Stimulated activated CD8-positive, alpha-beta memory T cell treated with anti-CD3 and anti-CD28 coated beads, Interleukin-2, amount 100 ng/mL, for 1 hour (primary cell): ENCODE measurements at places on chromosomes 6 and 20.

DNA sequence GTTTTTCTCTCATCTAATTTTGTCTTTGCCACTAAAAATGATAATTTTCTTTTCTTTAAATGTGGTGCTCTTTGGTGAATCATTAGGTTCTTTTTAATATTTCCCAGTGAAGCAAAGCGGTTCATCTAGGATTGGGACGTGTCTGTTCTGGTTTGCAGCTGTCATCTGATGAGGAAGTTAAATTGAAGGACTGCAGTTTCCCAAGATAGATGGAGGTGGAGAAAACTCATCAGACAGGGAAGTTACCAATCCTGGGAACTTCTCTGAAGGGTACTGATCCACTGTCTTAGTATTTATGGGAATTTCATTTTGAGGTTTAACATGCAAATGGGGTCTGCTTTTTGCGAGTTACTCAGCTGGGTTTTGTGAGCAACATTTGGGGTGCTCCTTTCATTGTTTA is 2.4 kb upstream of the AARS2 start:
- DNase-seq: no peak

DNA sequence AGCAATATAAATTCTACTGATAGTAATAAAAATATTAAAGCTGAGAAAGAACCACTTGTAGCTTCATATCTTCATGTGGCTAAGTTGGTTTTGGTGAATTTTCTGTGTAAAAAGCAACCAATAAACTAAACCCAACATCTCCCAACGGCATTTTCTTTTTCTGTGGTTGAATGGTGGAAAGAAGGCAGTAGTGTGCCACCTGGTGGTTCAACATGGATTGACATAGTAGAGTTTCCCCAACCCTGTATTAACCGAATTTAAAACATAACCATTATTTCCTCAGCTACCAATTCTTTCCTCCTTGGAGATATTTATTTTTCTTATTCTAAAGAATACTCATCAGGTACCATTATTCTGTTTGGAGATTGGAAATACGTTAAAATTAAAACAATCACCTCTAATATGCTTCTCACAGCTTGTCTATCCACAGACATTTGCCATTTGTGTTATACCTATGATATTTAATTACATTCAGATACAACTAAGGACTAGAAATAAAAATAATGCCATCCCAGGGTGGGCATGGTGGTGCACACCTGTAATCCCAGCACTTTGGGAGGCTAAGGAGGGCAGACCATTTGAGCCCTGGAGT is 117.1 kb upstream of the EEF1E1 start:
- DNase-seq: no peak

- DNase-seq: no peak
Measured at GRCh38 chr6:3455147-3455568, 1.7 kb downstream of the SLC22A23 start.

- no peak for DNase-seq
Measured at GRCh38 chr6:84460491-84460890, 233.0 kb upstream of the CEP162 start.

GRCh38 chr6:70673601-70674000 is 5.9 kb downstream of the SMAP1 start:
- no peak for DNase-seq

GRCh38 chr20:62159839-62160238 is 16.3 kb downstream of the SS18L1 start:
- DNase-seq: no peak

DNA sequence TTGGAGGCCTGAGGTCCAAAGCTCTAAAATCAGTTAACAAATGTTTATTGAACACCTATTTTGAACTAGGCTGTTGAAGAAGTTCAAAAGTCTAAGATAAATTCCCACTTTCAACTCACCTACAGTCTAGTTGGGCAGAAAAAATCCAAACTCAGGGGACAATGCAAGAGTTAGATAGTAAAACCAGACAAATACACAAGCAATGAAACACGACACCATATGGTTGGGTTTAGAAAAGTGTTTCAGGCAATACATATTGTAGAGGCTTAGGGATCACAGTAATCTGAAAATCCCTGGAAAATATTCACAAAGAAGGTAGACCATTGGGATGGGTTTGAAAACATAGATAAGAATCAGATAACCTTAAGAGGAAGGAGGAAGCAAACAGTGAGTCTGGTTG is 1.3 kb upstream of the CARMIL1 start:
- no peak for DNase-seq

- DNase-seq: no peak
Measured at GRCh38 chr20:48448666-48449600, 378.9 kb downstream of the PREX1 start.

- DNase-seq: no peak
Measured at GRCh38 chr6:9535106-9535505, 879.8 kb downstream of the TFAP2A start.

DNA sequence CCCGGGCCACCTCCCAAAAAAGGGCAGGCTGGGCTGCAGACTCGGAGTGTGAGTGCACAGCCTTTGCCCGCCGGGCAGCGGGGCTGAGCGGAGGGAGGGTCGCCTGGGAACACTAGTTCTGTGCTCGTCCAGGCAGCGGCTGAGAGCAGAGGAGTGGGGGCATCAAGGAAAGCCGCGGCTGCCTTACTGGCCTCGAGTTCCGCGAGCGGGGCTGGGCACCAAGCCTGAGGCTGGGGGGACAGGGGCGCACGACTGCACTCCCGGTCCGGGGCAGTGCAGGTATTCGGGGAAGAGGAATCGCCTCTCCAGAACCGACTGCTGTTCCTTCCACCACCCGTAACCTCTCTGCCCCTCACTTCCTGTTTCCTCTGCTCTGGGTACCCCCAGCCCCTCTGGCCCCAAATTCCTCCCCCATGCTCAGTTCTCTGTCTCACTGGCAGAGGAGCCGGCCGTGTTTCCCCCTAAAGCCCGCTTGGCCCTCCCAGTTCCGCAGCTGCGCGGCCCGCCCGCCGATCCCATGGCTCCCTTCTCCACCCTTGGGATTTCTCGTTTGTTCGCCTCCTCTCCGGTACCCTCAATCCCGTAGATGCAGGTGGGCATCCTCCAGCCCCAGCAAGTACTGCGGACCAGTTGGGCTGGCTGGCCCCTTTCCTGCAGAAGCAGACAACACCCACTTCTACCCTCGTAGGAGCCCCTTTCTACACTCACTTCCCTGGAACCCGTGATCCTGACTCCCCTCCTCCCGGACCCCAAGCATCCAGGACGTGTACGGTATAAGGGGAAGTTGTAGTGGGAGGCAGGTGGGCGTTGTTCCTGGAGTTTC is 5.1 kb downstream of the RING1 start:
- DNase-seq: no peak

- DNase-seq: no peak
Measured at GRCh38 chr20:24328901-24329300, 140.5 kb upstream of the SYNDIG1 start.

GRCh38 chr20:36773107-36773596 is 411 bp downstream of the DSN1 start:
- DNase-seq: no peak

DNA sequence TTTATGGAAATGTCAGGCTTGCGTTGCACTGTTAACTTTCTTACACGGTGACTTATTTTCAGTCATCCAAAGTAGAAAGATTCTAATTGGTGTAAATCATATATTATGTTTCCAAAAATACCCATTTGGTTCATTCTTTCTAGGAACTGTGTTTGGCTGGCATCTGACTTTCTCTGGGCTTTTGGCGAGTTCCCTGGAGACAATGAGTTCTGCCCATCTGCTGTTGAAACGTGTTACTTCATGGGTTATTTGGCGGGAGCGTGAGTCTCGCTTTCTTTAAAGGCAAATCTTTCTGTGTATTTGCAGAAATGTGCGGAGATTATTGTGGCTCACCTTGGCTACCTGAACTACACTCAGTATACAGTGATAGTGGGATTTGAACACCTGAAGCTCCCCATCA is 29.5 kb downstream of the TMEM181 start:
- no peak for DNase-seq

DNA sequence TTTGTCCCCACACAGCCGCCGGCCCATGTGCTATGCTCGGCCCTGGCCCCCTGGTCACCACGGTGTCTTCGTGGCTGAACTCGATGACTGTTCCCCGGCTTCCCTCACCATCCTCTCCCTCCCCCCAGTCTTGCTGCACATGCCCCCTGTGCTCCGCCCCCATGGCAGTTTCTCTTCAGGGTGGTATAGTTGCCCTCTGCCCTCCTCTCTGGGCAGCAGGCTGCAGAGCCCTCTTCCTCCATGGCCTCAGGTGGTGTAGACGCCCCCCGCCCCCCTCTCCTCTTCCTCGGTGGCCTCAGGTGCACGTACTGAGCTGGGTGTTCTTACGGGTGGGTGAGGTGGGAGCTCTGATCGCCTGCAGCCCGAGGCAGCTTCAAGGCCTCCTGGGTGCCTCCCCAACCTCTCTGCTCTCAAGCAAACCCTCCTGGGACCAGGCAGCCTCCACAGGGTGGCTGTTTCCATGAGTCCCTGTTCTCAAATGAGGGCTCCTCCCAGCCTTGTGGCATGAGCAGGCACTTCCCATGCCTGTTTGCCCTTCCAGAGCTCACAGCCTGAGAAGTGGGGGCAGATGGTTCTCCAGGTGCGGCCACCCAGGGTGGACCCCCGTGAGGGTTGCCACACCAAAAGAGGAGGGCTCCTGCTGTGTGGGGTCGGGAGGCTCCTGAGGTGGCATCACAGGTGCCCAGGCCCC is 24.8 kb downstream of the COL20A1 start:
- DNase-seq: no peak

DNA sequence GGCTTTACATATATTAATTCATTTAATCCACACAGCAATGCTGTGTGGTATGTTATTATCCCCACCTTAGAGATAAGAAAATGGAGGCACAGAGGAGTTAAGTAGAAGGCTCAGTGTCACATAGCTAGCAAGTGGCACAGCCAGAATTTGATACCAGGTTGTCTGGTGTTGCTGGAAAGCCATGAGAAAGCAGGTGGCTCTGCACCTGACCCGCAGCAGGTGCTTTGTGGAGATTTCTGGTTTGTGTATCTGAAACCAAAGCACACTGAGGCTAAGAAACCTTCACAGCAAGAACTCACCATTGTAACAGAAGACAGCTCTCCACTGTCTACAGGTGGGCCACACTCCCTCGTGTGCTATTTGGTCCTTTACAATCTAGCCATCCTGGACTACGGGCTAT is 7.5 kb downstream of the ELMO2 start:
- no peak for DNase-seq

DNA sequence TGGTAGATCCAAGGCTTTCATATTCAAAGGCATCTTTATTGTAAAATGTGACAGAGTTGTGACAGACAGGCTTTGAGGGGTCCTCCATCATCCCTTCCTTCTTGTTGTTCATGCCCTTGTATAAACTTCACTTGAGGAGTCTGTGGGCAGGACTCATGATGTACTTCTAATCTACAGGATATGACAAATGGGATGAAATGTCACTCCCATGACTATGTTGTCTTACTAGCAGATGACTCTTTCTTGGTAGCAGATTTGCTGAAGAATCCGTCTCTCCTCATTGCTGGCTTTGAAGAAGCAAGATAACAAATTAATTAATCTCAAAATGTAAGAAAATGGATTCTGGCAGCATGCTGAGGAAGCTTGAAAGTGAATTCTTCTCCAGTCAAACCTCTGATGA is 566.1 kb downstream of the TFAP2B start:
- no peak for DNase-seq

GRCh38 chr6:143634486-143634885 is 43.3 kb upstream of the PHACTR2 start:
- DNase-seq: no peak

DNA sequence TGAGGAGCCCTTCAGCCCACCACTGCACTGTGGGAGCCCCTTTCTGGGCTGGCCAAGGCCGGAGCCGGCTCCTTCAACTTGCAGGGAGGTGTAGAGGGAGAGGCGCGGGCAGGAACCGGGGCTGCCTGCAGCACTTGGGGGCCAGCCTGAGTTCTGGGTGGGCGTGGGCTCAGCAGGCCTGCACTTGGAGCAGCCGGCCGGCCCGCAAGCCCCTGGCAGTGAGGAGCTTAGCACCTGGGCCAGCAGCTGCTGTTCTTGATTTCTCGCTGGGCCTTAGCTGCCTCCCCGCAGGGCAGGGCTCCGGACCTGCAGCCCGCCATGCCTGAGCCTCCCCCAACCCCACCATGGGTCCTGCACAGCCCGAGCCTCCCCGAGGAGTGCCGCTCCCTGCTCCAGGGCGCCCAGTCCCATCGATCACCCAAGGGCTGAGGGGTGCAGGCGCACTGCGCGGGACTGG is 101.7 kb upstream of the ADGRB3 start:
- no peak for DNase-seq

DNA sequence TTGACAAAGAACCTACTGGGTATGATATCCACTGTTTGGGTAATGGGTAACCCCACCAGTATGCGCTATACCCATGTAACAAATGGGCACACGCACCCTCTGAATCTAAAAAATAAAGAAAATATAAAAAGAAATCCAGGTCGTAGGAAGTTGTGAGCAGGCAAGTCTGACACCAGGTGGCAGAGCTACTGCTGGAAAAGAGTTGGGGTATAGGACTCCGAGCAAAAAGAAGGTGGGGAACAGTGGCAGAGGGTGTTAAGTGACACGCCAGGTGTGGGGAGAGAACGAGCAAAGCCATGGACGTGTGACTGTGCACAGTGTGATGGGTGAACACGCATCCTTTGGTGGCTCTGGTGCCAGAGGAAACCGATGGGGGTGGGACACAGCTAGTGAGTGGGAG is 46.7 kb downstream of the NOX3 start:
- no peak for DNase-seq

DNA sequence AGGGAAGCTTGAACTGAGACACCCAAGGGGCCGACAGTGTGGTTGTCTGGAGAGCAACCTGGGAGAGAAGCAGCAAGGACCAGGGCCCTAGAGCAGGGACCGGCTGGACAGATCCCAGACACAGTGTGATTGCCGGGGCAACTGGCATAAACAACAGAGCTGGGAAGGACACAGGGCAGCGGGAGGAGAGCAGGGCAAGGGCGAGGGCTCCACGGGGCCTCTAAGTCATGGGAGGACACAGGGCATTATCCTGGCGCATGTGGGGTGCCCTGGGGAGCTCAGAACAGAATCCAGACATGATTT is 31.1 kb upstream of the CCR6 start:
- no peak for DNase-seq

DNA sequence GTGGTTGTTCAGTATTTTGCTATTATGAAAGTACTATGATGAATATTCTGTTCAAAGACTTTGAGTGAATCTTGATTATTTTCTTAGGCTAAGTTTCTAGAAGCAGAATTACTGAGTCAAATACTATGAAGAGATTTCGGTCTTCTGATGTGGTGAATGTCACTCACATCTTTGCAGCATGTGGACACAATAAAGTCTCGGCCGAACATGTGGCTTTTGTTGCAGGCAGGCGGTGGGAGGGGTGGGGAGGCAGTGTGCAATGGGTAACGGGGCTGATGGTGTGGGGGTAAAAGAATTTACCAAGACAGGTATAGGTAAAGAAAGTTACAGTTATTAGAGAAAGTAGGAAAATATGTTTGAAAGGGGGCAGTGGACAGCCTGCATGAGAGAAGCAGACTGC is 156.4 kb upstream of the DTNBP1 start:
- no peak for DNase-seq

- DNase-seq: no peak
Measured at GRCh38 chr20:11270566-11270965, 596.8 kb upstream of the JAG1 start.

DNA sequence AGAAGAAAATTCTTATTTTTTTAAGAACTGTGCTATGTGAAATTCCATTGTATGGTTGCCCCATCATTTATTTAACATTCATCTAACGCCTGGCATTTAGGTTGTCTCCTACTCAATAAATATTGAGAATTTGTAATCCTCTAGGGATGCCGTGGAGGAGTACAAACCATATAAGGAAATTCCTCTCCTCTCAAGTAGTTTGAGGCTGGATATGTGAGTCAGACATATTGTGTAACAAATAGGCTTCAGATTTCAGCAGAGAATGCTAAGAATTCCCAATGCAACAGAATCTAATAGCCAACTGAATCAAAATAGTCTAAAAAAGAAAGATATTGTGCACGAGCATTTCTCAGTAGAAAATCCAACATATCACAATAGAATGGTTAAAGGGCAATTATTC is 174.7 kb downstream of the OTOR start:
- DNase-seq: no peak
